Thoracic aorta (tissue), 2 donors: ENCODE measurements at places on chromosomes 4 and X. TPM values are rescaled to one million over a fixed set of nuclear protein-coding genes. Genes with fewer than 3 reads are reported as not detected.
A peak's percentile ranks its signal among the peaks of the same experiment; 100 is the strongest.

ZCCHC18 gene
- total RNA-seq = 0.49 TPM

PRDX4 gene
- 62.2 TPM for total RNA-seq

FAM47A gene
- not detected for total RNA-seq

RAB39B gene
- total RNA-seq = 0.78 TPM

CT47C1 gene
- not detected for total RNA-seq

GLOD5 gene
- not detected for total RNA-seq

IL13RA2 gene
- total RNA-seq = 19.2 TPM

STATH gene
- not detected for total RNA-seq

SLITRK2 gene
- total RNA-seq = 0.14 TPM

UGT2B10 gene
- total RNA-seq = not detected

DNA sequence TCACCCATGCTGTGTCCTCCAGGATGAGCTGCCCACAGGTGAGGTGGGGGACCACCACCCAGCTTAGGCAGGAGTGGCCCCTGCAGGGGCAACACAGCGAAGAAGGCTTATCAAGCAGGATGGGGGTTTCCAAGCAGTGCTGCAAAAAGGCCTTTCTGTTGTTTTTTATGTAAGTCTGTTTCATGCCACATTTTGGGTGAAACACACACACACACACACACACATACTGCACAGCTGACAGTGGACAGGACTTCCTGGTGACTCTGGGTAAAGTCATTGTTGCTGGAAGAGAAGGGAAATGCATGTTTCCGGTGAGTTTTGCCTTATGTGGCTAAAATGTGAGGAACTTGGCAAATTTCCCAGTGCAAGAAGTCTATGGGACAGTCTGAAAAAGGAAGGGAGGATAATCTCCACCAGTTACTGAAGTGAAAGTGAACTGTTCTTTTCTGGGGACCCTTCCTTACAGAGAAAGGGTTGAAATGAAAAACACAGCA, 119.2 kb downstream of the IRF2 start:
- no peaks in the 10 kb centered on the region for H3K36me3 ChIP-seq
- DNase-seq = peak; percentile 21
- H3K27ac ChIP-seq = peak overlapping the region; percentile 61
- H3K4me1 ChIP-seq = peaks cover 18% of the 10 kb centered on the region

- H3K27ac ChIP-seq = no peak overlapping the region
- no peaks in the 10 kb centered on the region for H3K27me3 ChIP-seq
- H3K4me1 ChIP-seq = peaks cover 5% of the 10 kb centered on the region
- H3K4me3 ChIP-seq = no peak overlapping the region
- H3K36me3 ChIP-seq = no peaks in the 10 kb centered on the region
These were observed 24.1 kb upstream of the FGF16 start for GRCh38 chrX:77422891-77423648.

GRCh38 chr4:87846226-87846625, 13.5 kb downstream of the MEPE start:
- peaks cover 3% of the 10 kb centered on the region for H3K4me1 ChIP-seq
- H3K27ac ChIP-seq = no peak overlapping the region
- no peaks in the 10 kb centered on the region for H3K36me3 ChIP-seq
- no peak overlapping the region for H3K4me3 ChIP-seq
- no peak for DNase-seq

GRCh38 chr4:143336781-143337599, at the start of gene GAB1:
Gene GAB1 (plus strand): TSS chr4:143336876. CDS start chr4:143337189, 313 bp downstream.
- no peaks in the 10 kb centered on the region for H3K27me3 ChIP-seq
- H3K27ac ChIP-seq = peak within 1 kb of the TSS; percentile 97
- H3K4me1 ChIP-seq = peaks cover 42% of the 10 kb centered on the region
- peak within 1 kb of the TSS; percentile 89 for H3K4me3 ChIP-seq
- peak; percentile 46 for DNase-seq

DNA sequence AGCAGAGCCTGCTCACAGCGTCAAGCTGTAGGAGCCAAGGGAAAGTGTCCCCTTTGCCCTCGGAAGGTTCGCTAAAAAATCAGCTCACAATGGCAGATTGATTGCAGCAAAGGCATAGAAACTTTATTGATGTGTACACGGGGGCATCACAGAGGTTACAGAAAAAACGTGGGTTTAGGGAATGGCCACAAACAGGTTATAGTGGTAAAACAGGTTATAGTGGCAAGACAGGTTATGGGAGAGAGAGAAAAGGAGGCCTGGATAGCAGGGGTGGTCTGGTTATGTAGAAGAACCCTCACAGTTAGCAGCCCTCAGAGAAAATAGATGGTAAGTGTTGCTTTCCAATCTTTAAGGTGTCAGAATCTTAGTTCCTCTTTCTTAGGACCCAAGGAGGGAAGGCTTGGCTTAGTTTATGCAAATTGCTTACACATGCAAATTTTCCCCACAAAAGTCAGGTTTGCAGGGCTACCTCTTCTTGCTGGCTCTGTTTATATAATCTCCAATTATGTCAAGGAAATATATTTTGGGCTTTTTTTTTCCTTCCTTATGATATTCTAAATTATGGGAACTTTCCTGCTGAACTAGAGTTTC, 113.7 kb downstream of the BMP15 start:
- no peak overlapping the region for H3K4me3 ChIP-seq
- no peaks in the 10 kb centered on the region for H3K4me1 ChIP-seq
- H3K27me3 ChIP-seq = no peaks in the 10 kb centered on the region
- no peaks in the 10 kb centered on the region for H3K36me3 ChIP-seq
- H3K27ac ChIP-seq = no peak overlapping the region

GRCh38 chr4:68148800-68149685, 19.4 kb upstream of the TMPRSS11F start:
- no peaks in the 10 kb centered on the region for H3K4me1 ChIP-seq
- no peaks in the 10 kb centered on the region for H3K27me3 ChIP-seq
- no peak overlapping the region for H3K4me3 ChIP-seq
- H3K27ac ChIP-seq = no peak overlapping the region
- DNase-seq = no peak

DNA sequence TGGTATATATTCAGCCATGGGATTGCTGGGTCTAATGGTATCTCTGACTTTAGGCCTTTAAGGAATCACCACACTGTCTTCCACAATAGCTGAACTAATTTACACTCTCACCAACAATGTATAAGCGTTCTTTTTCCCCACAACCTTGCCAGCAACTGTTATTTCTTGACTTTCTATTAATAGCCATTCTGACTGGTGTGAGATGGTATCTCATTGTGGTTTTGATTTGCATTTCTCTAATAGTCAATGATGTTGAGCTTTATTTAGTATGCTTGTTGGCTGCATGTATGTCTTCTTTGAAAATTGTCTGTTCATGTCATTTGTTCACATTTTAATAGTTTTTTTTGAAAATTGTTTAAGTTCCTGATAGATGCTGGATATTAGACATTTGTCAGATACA, 235.2 kb downstream of the HEPH start:
- H3K27me3 ChIP-seq = no peaks in the 10 kb centered on the region
- H3K36me3 ChIP-seq = no peaks in the 10 kb centered on the region
- H3K4me1 ChIP-seq = no peaks in the 10 kb centered on the region
- no peak overlapping the region for H3K4me3 ChIP-seq
- no peak for DNase-seq
- H3K27ac ChIP-seq = no peak overlapping the region

GRCh38 chr4:125789023-125789422, 474.3 kb downstream of the FAT4 start:
- no peaks in the 10 kb centered on the region for H3K4me1 ChIP-seq
- H3K36me3 ChIP-seq = no peaks in the 10 kb centered on the region
- no peak overlapping the region for H3K27ac ChIP-seq
- no peak overlapping the region for H3K4me3 ChIP-seq

- no peaks in the 10 kb centered on the region for H3K36me3 ChIP-seq
- no peaks in the 10 kb centered on the region for H3K27me3 ChIP-seq
- no peak overlapping the region for H3K27ac ChIP-seq
- no peak overlapping the region for H3K4me3 ChIP-seq
- H3K4me1 ChIP-seq = peaks cover 3% of the 10 kb centered on the region
- no peak for DNase-seq
These were observed 33.8 kb upstream of the FGFR3 start for GRCh38 chr4:1759170-1759817.

- no peaks in the 10 kb centered on the region for H3K36me3 ChIP-seq
- no peaks in the 10 kb centered on the region for H3K27me3 ChIP-seq
- no peak overlapping the region for H3K4me3 ChIP-seq
These were observed 7.3 kb upstream of the RNF150 start for GRCh38 chr4:141140391-141141200.

GRCh38 chr4:10048941-10049697, 27.8 kb upstream of the SLC2A9 start:
- H3K4me1 ChIP-seq = no peaks in the 10 kb centered on the region
- DNase-seq = no peak
- H3K4me3 ChIP-seq = no peak overlapping the region
- H3K36me3 ChIP-seq = no peaks in the 10 kb centered on the region

DNA sequence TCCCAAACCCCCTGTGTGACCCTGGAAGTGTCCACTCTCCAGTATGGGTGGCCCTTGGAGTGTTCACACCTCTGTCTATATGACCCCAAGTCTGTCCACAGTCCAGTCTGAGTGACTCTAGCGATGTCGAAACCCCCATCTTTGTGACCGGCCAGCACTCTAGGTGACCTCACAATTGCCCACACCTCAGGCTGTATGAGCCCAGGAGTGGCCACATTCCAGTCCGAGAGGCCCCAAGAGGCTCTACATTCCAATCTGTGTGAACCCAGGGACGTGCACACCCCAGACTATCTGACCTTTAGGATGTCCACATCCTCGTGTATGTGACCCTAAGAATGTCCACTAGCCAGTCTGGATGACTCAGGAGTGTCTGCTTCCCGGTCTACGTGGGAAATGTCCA, 7.3 kb upstream of the GLOD5 start:
- no peaks in the 10 kb centered on the region for H3K27me3 ChIP-seq
- DNase-seq = no peak
- no peak overlapping the region for H3K27ac ChIP-seq
- H3K4me1 ChIP-seq = no peaks in the 10 kb centered on the region
- H3K36me3 ChIP-seq = no peaks in the 10 kb centered on the region

GRCh38 chrX:34612036-34612435, 45.0 kb downstream of the TMEM47 start:
- H3K27me3 ChIP-seq = no peaks in the 10 kb centered on the region
- DNase-seq = no peak
- no peak overlapping the region for H3K27ac ChIP-seq
- no peaks in the 10 kb centered on the region for H3K36me3 ChIP-seq
- no peak overlapping the region for H3K4me3 ChIP-seq

- DNase-seq = no peak
- H3K27me3 ChIP-seq = no peaks in the 10 kb centered on the region
- no peak overlapping the region for H3K4me3 ChIP-seq
- no peaks in the 10 kb centered on the region for H3K36me3 ChIP-seq
- H3K4me1 ChIP-seq = no peaks in the 10 kb centered on the region
These were observed 57.6 kb upstream of the FAT1 start for GRCh38 chr4:186781032-186781917.

GRCh38 chrX:97050392-97050791, 166.7 kb downstream of the RPA4 start:
- H3K27ac ChIP-seq = no peak overlapping the region
- H3K27me3 ChIP-seq = no peaks in the 10 kb centered on the region
- H3K4me3 ChIP-seq = no peak overlapping the region
- DNase-seq = no peak
- no peaks in the 10 kb centered on the region for H3K4me1 ChIP-seq

- no peaks in the 10 kb centered on the region for H3K4me1 ChIP-seq
- H3K27me3 ChIP-seq = no peaks in the 10 kb centered on the region
- DNase-seq = no peak
- H3K4me3 ChIP-seq = no peak overlapping the region
These were observed 118.4 kb downstream of the CPZ start for GRCh38 chr4:8710946-8711345.

GRCh38 chr4:3871181-3871852, 105.1 kb downstream of the ADRA2C start:
- H3K36me3 ChIP-seq = no peaks in the 10 kb centered on the region
- no peak overlapping the region for H3K4me3 ChIP-seq
- H3K27ac ChIP-seq = no peak overlapping the region
- no peaks in the 10 kb centered on the region for H3K4me1 ChIP-seq

- H3K27me3 ChIP-seq = no peaks in the 10 kb centered on the region
- H3K27ac ChIP-seq = no peak overlapping the region
- no peaks in the 10 kb centered on the region for H3K36me3 ChIP-seq
- no peaks in the 10 kb centered on the region for H3K4me1 ChIP-seq
- H3K4me3 ChIP-seq = no peak overlapping the region
- no peak for DNase-seq
These were observed 21.0 kb upstream of the ANXA10 start for GRCh38 chr4:168071304-168071703.

DNA sequence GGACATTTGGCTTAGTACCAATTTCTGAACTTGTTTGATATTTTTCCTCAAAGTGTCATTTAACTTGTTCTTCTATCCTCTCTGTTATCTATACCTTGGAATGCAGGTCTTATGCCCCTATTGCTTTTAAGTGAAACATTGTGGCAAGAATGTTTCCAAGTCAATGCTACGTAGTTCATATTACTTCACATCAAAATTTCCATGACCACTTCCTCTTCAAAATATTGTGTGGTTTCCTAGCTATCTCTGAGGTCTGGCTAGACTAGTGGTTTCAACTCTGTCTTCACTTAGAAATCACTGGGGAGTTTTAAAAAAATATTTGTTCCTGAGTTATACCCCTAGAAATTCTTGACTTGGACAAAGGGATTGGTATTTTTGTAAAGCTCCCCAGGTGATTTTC, 20.2 kb upstream of the RASGEF1B start:
- no peaks in the 10 kb centered on the region for H3K27me3 ChIP-seq
- no peaks in the 10 kb centered on the region for H3K36me3 ChIP-seq
- H3K4me3 ChIP-seq = no peak overlapping the region
- no peak overlapping the region for H3K27ac ChIP-seq
- H3K4me1 ChIP-seq = peaks cover 8% of the 10 kb centered on the region
- no peak for DNase-seq

GRCh38 chr4:87947381-87948160, 27.9 kb upstream of the SPP1 start:
- no peak overlapping the region for H3K4me3 ChIP-seq
- no peak overlapping the region for H3K27ac ChIP-seq
- H3K4me1 ChIP-seq = no peaks in the 10 kb centered on the region
- H3K36me3 ChIP-seq = no peaks in the 10 kb centered on the region
- no peaks in the 10 kb centered on the region for H3K27me3 ChIP-seq
- DNase-seq = no peak

DNA sequence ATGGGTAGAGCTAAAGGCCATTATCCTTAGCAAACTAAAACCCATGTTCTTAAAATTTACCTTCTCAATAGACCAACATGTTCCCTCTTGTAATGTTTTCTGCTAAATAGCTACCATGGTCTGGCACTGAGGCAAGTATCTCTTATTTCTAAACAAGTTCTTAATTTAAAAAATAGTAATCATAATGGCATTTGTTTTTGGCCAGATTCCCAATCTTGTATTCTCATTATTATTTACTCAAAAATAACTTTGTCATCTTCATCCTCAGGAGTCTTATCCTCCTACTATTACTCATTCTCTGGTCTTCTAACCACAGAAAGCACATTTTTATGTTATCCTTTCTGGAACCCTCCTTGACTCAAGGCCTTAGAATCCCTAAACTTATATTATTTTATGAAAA, 931.2 kb downstream of the CCSER1 start:
- no peak for DNase-seq
- H3K36me3 ChIP-seq = no peaks in the 10 kb centered on the region
- H3K27ac ChIP-seq = no peak overlapping the region
- no peaks in the 10 kb centered on the region for H3K27me3 ChIP-seq

GRCh38 chr4:98657531-98658286, 702 bp downstream of the TSPAN5 start:
- peak overlapping the region; percentile 87 for H3K4me3 ChIP-seq
- no peaks in the 10 kb centered on the region for H3K27me3 ChIP-seq
- peak overlapping the region; percentile 62 for H3K27ac ChIP-seq
- DNase-seq = no peak
- H3K36me3 ChIP-seq = no peaks in the 10 kb centered on the region
